Spinal cord (tissue), 10 donors: ENCODE measurements at places on chromosomes 3 and 15. TPM values are rescaled to one million over a fixed set of nuclear protein-coding genes. Genes with fewer than 3 reads are reported as not detected.

DNA sequence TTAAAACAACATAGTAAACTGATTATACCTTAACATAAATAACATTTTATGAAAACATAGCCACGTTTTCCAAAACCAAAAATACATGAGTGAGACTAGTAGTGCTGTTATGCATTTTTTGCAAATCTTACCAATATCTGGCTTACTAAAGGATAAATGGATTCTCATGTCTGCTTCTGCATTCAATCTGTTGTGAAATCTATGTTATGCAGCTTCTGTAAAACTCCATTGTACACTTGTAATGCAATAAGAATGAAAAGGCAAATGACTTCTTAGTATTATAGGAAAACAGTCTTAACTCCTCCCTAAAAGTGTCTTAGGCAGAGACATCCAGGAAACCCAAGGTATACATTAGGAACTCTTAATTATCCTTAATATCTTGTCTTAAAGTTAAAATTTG, 330.9 kb upstream of the THBS1 start:
- no peak for DNase-seq

- DNase-seq, result no peak
Observed at GRCh38 chr3:186382217-186382885, 20.3 kb upstream of the DGKG start.

- no peak for DNase-seq
Observed at GRCh38 chr3:170992854-170993253, 33.7 kb downstream of the SLC2A2 start.

GRCh38 chr15:90232196-90232595, 1.5 kb downstream of the CIB1 start:
- no peak for DNase-seq

GRCh38 chr15:84840741-84841429, 23.7 kb downstream of the ALPK3 start:
- DNase-seq, result no peak

- no peak for DNase-seq
Observed at GRCh38 chr15:65182538-65182937, 2.6 kb downstream of the CLPX start.

- no peak for DNase-seq
Observed at GRCh38 chr3:100635273-100635701, 25.9 kb downstream of the ADGRG7 start.

- DNase-seq, result no peak
Observed at GRCh38 chr3:14453876-14454638, 51.7 kb downstream of the SLC6A6 start.

DNA sequence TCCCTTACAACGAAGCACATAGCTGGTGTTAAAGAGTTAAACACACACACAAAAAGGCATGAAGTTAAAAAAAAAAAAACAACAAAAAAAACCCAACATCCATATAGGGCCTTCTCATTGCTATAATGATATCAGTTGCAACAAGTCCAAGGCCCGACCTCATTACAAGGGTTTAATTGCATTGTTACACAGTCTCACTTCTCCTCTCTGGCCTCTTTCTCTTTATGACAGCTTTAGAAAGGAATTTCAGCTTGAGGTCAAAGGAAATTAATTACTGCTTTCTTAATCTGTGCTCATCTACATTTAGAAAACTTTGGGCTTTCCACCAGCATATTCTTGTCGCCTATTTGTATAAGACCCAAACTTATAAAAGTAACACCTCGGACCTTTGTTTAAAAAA, 342.1 kb downstream of the NR2F2 start:
- DNase-seq, result no peak

- no peak for DNase-seq
Observed at GRCh38 chr3:106261915-106262683, 393.3 kb upstream of the CBLB start.

DNA sequence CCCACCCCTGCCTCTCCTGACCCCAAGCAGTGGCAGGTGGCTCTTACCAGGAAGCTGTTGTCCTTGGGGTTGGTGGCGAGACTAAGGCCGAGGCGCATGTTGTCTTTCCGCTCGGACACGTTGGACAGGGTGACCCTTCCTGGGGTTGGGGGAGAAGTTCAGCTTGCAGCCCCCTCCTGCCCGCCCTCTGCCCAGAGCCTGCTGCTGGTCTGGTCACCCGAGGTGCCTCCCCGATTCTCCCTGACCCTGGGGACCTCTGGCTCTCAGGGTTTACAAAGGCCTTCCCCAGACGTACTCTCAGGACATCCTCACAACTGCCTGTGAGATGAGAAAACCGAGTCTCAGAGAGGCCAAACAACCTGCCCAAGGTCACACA, 67.3 kb downstream of the ITGA11 start:
- no peak for DNase-seq

GRCh38 chr15:34314491-34315490, 22.8 kb downstream of the SLC12A6 start:
- no peak for DNase-seq

DNA sequence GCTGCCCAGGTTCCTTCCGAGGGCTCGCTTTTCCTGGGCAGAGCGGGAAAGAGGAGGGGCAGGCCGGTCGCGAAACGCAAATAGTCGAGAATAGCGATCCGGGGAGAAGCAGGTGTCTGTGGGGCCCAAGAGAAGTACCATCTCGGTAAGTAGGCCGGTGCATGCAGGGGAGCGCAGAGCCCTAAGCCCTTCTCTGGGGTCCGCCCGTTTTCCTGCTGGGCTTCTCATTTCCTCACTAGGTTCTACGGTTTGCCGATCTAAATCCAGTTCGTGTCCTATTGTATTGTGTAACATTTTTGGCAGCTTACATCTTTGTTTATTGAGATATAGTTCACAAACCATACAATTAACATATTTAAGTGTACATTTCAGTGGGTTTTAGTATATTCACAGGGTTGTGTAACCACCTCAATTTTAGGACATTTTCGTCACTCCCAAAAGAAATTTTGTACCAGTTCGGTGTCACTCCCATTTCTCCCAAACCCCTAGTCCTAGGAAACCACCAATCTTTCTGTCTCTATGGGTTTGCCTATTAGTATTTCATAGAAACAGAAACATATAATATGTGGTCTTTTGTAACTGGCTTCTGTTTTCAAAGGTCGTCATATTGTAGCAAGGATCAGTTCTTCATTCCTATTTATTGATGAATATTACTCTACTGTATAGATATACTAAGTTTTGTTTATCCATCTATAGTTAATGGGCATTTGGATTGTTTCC, 6.8 kb upstream of the TRIM69 start:
- no peak for DNase-seq

DNA sequence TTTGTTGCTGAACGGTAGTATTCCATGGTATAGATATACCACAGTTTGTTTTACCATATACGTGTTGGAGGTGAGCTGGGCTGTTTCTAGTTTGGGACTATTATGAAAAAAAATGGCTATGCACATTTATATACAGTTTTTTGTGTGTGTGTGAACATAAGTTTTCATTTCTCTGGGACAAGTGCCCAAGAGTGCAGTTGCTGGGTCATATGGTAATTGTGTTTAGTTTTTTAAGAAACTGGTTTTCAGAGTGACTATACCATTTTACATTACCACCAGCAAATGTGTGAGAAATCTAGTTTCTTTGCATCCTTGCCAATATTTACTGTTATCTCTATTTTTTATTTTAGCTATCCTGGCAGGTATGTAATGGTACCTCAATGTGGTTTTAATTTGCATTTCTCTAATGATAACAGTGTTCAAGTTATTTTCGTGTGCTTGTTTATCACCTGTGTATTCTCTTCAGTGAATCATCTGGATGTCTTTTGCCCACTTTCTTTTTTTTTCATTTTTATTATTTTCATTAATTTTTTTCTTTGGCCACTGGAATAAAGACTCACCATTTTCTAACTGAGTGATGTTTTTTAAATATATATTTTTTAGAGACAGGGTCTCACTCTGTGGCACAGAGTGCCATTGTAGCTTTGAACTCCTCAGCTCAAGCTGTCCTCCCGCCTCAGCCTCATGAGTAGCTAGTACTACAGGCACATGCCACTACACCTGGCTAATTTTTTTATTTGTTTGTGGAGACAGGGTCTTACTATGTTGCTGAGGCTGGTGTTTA, 75.3 kb downstream of the ZNF609 start:
- DNase-seq, result no peak

DNA sequence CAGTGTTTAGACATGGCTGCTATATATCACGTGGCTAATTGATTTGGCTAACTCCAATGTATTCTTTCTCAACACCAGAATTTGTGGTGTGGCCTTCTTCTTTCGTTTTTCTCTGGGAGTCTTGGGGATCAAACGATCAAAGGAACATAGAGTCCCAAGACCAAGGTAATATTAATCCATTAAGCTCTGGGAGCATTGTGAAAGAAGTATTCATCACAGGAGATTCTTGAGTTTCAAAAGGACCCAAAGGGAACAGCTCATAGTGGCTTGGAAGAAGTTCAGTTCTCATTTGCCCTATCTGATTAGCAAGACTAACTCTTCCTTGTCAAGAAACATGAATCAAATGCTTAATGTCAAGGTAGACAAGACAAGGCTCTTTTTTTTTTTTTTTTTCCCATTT, 32.9 kb upstream of the TICRR start:
- DNase-seq, result no peak

The PRC1 gene
- polyA plus RNA-seq, result 62.2 TPM

The ADGRG7 gene
- polyA plus RNA-seq, result not detected

The DTX3L gene
- 6.8 TPM for polyA plus RNA-seq

The RBP2 gene
- 0.38 TPM for polyA plus RNA-seq

The PP2D1 gene
- polyA plus RNA-seq, result 1.1 TPM

The RYR3 gene
- 33.6 TPM for polyA plus RNA-seq

The NEDD4 gene
- polyA plus RNA-seq, result 7.5 TPM

The GREM1 gene
- 1.9 TPM for polyA plus RNA-seq

The NANOGP8 gene
- polyA plus RNA-seq, result 1.0 TPM

The SAXO2 gene
- polyA plus RNA-seq, result 8.6 TPM
